ENCODE measurements at places on chromosomes 12 and 14.

- DNase-seq, result no peak
Measured at GRCh38 chr12:75603475-75603874, 92.1 kb upstream of the KRR1 start.

DNA sequence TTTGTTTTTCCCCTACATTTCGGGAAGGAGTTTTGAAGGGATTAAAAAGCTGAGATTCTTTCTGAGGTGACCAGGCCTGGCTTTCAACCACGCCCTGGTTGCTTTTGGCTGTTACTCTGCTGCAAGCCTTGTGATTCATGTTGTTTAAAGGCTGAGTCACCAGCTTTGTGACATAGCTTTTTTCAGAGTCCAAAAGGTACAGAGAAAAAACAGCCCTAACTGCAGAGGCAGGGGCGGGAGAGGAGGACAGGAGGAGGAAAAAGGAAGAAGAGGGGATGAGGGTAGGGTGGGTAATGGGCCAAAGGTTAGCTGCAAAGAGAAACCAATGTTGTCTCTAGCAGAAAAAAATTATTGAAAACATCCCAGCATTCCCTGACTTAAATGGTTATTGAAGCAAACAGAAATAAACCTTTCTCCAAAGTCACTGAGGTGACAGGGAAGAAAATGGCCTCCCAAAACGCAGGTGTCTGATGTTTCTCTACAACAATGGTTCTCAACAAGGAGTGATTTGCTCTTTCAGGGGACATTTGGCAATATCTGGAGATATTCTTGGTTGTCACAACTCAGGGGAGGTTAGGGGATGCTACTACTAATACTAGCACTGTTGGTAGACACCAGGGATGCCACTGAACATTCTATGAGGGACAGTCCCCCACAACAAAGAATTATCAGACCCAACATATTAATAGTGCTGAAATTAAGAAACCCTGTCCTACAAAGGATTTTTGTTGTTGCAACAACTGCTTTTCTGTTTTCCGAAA is 2.1 kb upstream of the UBC start:
- no peak for DNase-seq

- no peak for DNase-seq
Measured at GRCh38 chr12:27367078-27367477, 34.4 kb downstream of the BMAL2 start.

DNA sequence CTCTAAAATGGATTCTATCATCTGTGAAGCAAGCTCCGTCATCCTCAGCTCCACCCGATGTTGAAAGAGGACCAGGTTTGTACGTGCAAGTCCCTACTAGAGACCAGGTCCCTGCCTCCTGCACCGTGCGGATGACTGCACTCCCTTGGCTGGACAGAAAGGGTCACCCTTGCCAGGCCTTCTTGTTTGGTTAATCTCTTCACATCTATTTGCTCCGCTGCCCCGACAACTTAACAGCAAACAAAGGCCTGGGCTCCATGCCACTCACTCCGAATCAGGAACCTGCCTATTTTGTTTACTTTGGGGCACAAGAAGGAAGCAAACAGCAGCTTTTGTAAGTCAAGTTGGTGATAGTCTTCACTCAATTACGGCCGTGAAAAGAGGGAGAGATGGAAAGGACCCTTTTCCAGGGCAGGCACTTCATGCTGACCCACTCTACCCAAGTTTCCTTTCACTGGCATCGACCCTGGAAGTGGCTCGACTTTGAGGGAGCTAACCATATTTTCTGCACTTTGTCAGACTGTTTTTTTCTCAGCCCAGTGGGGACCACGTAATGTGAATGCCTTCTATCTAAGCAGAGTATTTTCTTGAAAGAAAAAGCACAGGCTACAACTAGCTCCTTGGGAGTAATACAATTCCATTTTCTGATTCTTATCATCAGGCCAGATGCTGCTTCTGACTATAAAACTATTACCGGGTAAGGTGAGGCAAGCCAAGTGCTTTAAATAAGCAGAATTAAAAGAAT is 202.6 kb downstream of the FOXN3 start:
- DNase-seq, result no peak

- DNase-seq, result no peak
Measured at GRCh38 chr12:1474574-1475153, 119.7 kb downstream of the FBXL14 start.

DNA sequence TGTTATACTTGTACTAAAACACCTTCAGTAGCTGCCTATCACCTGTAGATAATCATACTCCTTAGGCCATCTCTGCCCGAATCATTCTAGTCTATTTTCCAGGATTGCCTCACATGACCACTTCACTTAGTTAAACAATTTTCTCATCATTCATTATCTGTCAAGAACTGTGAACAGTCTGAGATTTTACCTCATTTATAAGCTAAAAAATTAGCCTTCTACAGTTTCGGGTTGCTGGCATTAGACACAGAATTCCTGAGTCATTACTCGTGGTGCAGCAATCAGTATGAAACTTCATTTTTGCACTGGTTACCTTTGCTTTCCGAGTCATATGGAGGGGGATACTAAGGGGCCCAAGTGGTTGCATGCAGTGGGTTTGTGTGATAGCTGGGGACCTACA is 57.6 kb upstream of the OTOGL start:
- no peak for DNase-seq

- no peak for DNase-seq
Measured at GRCh38 chr12:117367006-117367638, 5.7 kb upstream of the NOS1 start.

- DNase-seq, result no peak
Measured at GRCh38 chr12:27622436-27623195, 73.6 kb upstream of the REP15 start.

DNA sequence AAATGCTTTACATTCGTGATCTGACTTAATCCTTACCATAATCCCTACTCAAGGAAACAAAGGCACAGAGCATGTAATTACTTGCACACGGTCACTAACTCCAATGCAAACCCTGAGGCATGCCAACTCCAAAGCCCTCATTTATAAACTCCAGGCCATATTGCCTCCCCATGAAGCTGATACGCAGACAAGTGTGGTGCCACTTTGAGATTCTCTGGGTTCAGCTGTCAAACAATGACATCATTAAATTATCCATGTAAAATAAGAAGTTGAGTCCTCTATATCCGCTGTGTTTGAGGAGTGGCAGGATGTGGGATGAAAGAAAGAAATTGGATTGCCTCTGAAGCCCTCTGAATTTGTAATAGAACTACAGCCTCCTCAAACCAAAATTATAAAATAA is 62.8 kb downstream of the ANO4 start:
- no peak for DNase-seq

Data from activated T-cell treated with anti-CD3 and anti-CD28 coated beads, Interleukin-2, amount 50 U/mL, for 1 hour (primary cell).